H4 (cell line): ENCODE measurements at places on chromosomes 5 and 9. TPM values are rescaled to one million over a fixed set of nuclear protein-coding genes. Genes with fewer than 3 reads are reported as not detected.

DNA sequence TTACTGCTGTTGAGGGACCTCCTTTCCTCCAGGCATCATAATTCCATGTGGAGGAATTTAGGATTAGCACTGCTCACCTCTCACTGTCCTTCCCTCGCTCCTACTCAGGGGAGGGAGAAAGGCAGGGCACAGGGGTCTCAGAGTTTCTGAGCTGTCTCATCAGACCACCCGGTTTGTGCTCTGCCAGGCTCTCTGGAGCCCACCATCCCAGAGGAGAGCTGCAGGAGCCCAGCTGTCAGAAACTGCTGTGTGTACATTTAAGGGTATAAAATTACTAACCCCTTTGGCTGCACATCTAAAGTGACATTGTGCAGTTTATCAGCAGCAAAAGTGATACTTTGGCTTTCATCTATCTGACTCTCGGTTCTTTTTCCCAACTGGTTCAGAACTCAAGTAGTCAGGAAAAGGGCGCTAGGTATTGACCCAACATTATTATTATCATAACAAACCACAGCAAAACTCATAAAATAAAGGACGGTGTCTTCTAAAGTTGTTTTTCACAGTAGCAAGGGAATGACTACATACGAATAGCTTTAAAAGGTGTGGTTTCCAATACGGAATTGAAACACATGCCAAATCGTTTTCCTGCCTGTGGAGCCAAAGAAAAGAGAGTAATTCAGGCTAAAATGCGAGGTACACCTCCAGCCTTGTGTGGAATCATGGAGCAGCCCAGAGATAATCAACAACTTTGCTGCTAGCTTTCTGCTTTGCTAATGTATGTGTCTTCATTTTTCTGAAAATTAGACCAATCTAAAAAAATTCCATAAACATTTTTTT lies 348.1 kb downstream of the TMEM167A start:
- DNase-seq: no peak

GRCh38 chr5:119402081-119402480 lies 46.3 kb downstream of the TNFAIP8 start:
- DNase-seq: no peak

- DNase-seq: no peak
These were observed 296.5 kb downstream of the ARHGAP26 start for GRCh38 chr5:143066556-143067281.

DNA sequence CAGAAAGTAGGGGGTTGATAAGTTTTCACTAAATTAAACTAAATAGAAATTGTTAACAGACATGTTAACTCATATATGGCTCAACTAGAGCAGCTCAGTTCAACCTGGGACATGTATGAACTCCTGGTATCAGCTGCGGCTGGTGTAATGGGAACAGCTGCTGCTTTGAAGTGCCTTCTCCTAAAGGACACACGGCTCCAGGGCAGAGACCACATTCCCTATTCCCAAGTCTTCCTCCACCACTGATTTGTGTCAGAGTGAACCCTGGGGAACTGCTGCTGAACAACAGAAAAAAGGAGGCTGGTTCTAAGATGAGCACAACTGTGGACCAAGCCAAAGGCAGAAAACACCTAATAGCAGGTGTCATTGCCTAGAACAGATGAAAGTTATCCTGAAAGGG lies 71.1 kb downstream of the MAPKAP1 start:
- no peak for DNase-seq

- DNase-seq: no peak
These were observed 124.8 kb upstream of the SLC1A3 start for GRCh38 chr5:36481454-36482120.

- no peak for DNase-seq
These were observed 621 bp downstream of the NR6A1 start for GRCh38 chr9:124770359-124771020.

GRCh38 chr9:136599811-136600660 lies 54.2 kb upstream of the NOTCH1 start:
- no peak for DNase-seq

DNA sequence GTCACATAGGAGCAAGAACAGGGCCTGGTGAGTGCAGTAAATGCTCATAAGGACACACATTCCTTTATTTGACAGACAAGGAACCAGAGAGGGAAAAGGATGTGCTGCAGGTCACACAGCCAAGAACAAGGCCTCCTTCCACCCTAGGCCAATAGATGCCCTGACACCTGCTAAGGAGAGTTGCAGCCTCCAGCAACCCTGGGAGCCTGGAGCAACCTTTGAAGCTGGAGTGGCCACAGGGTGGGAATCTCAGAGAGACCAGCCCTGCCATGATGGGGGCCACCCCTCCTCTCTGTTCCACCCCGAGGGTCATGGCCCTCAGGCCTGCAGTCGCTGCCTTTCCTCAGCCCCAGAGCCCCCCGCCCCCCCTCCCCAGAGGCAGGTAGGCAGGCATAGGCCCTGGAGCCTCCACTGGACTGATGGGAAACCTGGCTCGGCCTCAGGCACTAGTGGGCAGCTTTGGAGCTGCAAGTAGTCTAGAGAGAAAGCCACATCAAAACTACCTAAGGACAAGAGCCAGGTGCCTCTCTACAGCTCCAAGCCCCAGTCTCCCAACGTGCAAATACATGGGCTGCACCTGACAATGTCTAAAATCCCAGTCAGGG lies 116.1 kb upstream of the SPOCK1 start:
- no peak for DNase-seq

DNA sequence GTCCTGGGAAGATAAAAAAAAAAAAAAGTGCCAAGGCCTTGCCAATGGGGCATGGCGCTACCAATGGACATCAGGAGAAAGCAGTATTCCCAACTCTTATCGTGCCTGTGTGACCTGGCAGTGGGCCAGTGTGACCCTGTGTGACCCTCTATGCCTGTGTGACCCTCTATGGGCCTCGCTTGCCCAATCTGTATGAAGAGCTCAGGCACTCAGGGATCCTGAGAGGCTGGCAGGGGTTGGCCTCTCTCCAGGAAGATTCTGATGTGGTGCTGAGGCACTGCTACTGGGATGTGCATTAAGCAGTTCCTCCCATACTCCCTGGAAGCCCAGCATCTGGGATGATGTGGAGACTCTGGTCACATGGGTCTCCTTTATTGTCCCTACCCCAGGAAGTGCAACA lies 179.2 kb downstream of the MACROH2A1 start:
- DNase-seq: no peak

DNA sequence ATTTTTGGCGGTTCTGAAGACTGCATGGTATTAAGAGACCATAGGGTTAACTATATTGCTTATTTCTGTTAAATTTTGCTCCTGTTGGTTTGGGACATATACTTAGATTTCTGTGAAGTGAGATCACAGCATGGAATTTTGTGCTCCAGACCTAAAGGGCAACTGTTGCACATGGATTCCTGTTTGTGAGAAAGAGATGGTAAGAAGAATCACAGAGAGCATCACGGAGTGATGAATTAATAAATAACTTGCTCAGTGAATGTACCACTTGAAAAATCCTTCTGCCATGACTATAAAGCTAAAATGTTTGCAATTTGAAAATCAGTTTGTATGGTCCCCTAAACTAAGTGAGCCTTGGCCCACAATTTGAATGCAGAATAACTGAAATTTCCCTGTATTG lies 4.5 kb downstream of the PSAT1 start:
- DNase-seq: no peak

- DNase-seq: no peak
These were observed 287.0 kb downstream of the PRELID2 start for GRCh38 chr5:145548097-145548496.

- no peak for DNase-seq
These were observed 63.2 kb downstream of the MEGF10 start for GRCh38 chr5:127353796-127354195.

DNA sequence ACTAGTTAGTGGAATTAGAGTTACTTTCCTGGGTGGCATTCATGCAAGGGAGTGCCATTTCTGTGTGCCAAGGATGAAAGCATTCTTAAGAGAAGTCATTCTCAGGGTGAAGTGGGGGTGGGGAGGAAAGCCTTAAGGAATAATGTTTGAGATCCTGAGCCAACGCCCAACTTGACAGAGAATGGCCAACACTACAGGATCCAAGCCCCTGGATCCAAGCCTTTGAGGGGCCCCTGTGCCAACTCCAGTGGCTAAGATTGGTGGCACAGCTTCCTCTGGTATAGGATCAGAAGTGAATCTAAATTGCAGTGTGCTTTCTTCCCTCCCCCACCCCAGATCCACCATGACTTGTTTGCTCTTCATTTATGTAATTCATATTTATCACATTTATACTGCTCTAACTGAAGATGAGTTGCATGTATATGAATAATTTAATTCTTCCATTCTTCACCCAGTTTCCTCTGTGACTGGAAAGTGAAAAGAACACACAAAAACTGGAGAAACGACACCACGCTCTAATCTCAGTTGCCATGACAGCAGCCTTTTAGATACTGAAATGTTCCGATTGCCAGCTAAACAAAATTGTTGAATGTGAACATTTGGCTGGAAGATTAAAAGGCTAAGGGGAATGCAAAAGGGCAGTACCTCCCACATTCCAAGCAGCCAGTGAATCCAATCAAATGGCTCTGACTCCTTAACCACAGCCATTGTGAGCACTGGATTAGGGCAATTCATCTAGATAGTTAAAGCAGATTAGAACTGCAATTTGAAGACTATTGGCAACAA lies 4.5 kb downstream of the ZNF608 start:
- peak; percentile 95 for DNase-seq

DNA sequence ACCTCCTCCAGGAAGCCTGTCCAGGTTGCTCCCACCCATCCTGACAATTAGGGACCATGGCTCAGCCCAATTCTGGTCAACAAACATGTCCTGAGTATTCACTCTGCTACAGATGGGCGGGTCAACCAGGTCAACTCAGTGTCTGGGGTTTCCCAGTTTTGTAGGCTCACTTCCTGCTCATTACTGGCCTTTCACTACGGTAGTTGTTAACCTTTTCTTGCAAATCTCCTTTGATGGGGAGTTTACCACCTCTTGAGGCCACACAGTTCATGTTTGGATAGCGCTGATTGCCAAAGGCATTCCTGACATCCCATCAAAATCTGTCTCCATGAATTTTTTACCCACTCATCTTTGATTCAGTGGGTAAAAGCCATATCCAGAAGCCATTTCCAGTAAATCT lies 13.8 kb downstream of the TMEM8B start:
- DNase-seq: no peak

- DNase-seq: no peak
These were observed 570.7 kb upstream of the WWC1 start for GRCh38 chr5:167720676-167721260.

GRCh38 chr5:181153814-181154213 lies 6.4 kb downstream of the OR2V2 start:
- no peak for DNase-seq

DNA sequence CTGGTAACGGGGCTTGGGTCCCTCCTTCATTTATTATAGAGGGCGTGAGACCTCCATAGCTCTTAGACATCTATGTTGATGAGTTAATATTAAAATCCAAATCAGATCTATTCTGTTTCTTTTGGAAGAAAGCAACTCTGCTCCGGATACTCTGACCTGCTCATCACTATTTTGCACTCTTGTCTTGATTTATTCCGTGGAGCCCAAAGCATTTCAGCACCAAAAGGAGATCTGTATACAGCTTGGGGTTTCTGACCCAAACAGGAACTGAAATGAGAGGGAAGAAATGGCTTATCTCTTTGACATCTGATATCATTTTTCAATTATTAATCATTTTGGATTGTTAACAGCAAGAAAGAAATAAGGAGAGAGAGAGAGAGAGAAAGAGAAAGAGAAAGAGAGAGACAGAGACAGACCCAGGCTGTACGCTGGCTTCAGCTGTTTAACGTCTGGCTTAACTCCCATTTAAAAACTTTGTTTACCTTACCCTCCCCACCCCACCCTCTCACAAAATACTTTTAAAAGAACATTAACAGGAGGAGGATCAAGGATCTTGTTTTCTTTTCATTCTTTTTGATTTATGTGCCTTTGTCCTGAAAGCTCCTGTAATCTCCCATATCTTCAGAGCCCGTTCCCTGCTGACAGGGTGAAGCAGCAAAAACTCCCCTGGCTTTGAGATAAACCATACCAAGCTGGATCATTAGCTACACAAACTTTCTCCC lies 231.4 kb upstream of the TUT7 start:
- no peak for DNase-seq

DNA sequence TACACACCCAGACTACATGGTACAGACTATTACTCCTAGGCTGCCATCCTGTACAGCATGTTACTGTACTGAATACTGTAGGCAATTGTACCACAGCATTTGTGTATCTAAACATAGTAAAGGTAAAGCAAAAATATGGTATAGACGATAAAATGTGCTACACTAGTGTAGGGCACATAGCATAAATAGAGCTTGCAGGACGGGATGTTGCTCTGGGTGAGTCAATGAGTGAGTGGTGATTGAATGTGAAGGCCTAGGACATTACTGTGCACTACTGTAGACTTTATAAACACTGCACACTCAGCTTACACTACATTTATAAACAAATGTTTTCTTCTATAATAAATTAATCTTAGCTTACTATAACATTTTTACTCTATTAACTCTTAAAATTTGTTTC lies 25.6 kb downstream of the ANKRD55 start:
- DNase-seq: no peak

- DNase-seq: peak; percentile 74
These were observed 27.5 kb downstream of the SH3TC2 start for GRCh38 chr5:149035372-149035790.

GRCh38 chr5:96197347-96197746 lies 235.7 kb upstream of the ELL2 start:
- no peak for DNase-seq

DNA sequence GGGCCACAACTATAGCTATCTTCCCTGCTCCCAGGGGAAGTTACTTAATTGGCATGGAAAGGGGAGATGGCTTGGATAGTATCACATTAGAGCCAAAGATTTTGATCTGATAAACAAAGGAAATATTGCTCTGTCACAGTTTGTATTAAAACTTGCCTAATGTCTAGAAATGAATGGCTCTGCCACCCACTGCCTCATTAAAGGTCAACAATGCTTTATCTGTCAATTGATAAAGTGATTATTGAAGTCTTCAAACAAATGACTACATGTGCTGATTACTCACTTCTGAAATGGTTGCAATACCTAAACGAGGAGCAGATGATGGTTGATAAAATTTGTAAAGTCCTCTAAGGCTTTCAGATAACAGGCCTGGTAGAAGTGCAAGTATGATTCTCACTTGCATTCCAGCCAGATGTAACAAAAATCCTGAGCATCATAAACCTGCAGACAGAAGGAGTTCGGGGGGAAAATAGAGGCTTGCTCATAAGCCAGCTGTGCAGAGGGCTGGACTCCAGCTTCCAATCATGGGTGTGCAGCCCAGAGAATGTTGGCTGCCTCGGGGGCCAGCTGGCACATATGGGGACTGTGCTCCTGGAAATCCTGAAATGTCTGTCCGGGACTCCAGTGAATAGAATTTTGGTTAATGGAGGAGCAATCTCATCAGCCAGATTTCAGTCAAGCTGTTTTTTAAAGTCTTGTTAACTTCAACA lies 200.5 kb upstream of the SLC27A6 start:
- DNase-seq: no peak

- no peak for DNase-seq
These were observed 5.0 kb downstream of the LCN1 start for GRCh38 chr9:135526089-135526729.

The MLANA gene
- not detected in 2 replicates for total RNA-seq

The DRD1 gene
- total RNA-seq: 0.25 and 0.29 TPM in 2 replicates

The PIP5KL1 gene
- 0.95 and 2.6 TPM in 2 replicates for total RNA-seq

The DNAI1 gene
- total RNA-seq: 0.04 and 0.27 TPM in 2 replicates

The PCDHB10 gene
- total RNA-seq: 2.9 and 4.5 TPM in 2 replicates

The PDCD1LG2 gene
- 1.9 TPM in 1 of 2 replicates, not detected in the other for total RNA-seq

The FAM169A gene
- total RNA-seq: 7.1 and 7.6 TPM in 2 replicates

The NTNG2 gene
- 0.95 and 1.7 TPM in 2 replicates for total RNA-seq

The PCDHGA10 gene
- total RNA-seq: 1.4 and 1.9 TPM in 2 replicates

The HNRNPH1 gene
- 417 and 435 TPM in 2 replicates for total RNA-seq

The TBC1D2 gene
- 6.0 and 9.0 TPM in 2 replicates for total RNA-seq

The CYLC2 gene
- not detected in 2 replicates for total RNA-seq

The MSANTD3 gene
- 81.8 and 82.7 TPM in 2 replicates for total RNA-seq
